ENCODE measurements at places on chromosomes 6 and 20. TPM values are rescaled to one million over a fixed set of nuclear protein-coding genes. Genes with fewer than 3 reads are reported as not detected.

- DNase-seq = no peak
Measured at GRCh38 chr6:84752118-84752850, 12.1 kb downstream of the TBX18 start.

The FILIP1 gene
- total RNA-seq = 0.08 TPM

DNA sequence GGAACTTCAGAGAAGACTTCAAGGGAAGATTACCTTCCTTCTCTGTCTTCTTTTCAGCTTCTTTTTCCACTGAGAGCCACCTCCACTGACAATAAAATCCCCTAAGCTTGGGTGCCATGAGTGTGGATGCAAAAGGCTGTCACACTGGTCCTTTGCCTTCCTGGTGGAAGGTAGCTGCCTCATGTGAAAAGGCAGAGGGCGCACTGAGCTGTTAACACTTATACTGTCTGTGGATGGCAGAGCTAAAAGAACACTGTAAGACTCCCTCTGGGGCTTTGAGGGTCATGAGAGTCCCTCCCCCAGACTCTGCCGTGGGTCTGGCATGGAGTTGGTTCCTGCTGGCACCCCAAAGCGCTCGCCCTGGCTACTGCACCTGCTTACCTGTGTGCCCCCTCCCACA, 536.7 kb upstream of the IMPG1 start:
- no peak for DNase-seq

DNA sequence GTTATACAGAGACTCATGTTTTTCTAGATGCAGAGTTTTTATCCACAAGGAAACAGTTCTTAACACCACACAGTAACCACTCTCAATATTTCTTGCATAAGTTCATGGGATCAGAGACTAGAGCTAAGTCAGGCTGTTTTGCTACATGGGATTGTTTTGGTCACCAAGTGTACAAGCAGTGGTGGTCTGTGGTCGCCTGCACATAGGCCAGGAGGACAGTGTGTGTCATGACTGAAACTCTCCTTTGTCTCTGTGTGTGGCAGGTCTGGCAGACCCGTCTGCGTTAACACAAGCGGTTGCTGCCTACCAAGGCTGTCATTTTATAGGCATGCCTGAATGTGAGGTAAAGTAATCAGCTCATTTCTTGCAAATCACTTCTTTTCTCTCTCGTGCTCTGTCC, 18.9 kb downstream of the WRNIP1 start:
- DNase-seq = no peak

DNA sequence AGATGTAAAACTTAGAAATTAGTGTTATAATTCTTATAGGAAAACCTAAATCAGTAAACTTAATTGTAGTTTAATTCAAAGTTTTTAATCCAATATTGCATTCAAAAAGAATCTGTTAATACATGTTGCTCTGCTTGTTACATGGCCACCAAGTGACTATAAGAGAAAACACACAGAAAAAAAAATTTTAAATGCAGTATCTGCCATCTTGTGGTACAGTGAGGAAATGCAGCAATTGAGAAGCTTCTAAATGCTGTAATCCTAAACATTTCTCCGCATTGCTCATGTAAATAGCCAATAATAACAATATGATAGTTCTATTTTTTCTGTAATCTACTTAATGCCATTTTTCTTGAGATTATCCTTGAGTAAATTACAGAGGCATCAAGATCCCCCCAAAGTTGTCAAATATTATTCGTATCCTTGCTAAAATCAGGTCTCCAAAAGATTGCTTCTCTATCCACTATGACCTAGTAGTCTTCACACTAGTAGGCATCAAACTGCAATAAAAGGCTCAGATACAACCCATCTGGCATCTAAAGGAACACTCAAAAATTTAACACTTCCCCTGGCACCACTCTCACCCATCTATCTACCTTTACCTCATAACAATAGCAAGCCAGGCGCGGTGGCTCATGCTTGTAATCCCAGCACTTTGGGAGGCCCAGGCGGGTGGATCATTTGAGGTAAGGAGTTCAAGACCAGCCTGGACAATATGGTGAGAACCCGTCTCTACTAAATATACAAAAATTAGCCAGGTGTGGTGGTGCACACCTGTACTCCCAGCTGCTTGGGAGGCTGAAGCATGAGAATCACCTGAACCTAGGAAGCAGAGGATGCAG, 34.6 kb downstream of the HDAC2 start:
- no peak for DNase-seq

DNA sequence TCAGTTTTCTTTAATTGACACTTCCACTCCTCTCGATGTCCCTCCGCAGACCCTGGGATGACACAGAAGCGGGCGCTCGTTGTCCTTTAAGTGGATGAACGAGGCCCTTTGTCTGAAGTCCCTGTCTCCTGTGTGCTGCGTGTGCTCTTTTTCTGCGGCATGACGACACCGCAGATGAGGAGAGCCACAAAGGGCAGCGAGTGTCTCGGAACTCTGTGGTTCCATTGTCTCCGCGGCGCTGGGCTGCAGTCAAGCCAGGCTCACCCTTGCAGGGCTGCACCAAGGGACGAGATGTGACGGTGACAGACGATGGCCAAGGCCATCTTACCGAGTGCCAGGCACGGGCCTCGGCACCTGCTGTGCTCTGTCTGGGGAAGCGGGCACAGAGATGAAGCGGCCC, 10.6 kb downstream of the PRR18 start:
- DNase-seq = no peak

GRCh38 chr6:22349051-22349450, 52.2 kb upstream of the PRL start:
- no peak for DNase-seq

DNA sequence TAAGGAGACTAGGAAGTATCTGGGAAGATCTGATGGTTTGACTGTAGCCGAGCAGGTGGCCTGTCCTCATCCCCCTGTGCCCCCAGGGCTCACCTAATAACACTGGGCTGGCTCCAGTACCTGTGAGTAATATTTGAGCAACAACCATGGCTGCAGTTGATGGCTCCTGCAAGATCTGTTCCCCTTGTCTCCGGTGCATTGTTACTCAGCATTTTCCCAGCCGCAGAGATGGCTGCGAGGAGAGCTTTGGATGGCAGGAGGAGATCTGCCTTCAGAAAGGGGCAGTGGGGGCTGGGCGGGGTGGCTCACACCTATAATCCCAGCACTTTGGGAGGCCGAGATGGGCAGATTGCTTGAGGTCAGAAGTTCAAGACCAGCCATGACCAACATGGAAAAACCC, 39.3 kb downstream of the PTK7 start:
- no peak for DNase-seq

The TCF15 gene
- 0.76 TPM for total RNA-seq

GRCh38 chr20:47667531-47668312, 117.6 kb downstream of the SULF2 start:
- no peak for DNase-seq
